ENCODE measurements at places on chromosomes 16 and 17. TPM values are rescaled to one million over a fixed set of nuclear protein-coding genes. Genes with fewer than 3 reads are reported as not detected.

GRCh38 chr16:22093996-22094395 is 1.7 kb downstream of the VWA3A start:
- no peak for DNase-seq

DNA sequence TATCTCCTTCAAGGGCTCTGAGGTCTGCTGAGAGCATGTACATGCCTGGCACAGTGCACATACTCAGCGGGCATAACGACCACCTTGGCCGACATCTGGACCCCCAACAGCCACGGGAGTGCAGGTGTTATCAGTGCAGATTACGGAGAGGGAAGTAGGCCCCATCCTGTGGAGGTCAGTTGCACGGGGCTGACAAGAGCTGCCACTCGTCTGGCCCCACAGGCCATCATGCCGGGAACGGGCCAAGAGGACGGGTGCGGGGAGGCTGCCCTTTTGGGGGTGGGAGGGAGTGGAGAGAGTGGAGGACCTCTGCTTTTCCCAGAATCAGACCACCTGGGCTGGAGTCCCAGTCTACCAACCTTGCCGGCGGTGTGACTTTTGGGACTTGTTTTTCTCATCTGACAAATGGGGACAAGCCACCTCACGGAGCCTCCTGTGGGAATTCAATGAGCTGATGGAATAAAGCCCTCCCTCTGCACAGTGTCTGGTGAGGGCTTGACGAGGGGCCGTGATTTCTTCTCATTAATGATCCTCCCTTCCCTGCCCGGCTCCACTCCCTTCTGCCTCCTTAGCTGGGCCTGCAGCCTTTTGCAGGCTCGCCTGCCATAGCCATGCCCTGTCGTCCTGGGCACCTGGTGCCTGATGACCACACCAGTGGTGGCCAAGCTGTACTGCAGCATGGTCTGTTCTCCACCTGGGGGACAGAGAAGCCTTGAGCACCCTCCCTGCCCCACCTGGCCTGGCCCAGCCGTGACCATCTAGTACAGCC is 4.6 kb downstream of the PRSS33 start:
- no peak for DNase-seq

DNA sequence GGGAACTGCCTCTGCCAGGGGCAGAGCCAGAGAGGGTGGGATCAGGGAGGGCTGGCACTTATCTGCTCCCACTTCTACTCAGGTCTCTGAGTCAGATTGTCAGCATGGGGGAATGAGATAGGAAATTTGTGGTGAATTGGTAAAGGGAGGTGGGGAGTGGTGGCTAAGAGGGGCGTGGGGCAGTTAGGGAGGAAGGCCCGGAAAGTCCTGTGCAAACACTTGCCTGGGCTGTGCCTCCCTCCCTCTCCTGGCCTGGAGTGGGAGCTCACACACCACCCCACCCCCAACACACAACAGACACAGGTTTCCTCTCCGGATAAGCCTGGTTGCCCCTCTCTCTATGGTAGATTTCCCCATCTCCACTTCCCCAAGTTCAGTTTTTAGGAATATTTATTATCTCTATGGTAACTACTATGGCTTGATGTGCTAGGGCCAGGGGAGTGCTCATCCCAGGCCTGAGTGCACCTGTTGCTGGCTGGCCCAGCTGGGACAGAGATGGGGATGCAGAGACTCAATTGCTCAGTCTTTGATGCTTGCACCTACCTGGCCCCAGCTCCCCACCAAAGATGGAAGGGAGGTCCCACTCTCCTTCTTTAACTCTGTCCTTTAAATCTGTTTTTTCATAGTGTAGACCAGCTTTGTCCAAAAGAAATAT is 2.7 kb downstream of the SPNS2 start:
- no peak for DNase-seq

DNA sequence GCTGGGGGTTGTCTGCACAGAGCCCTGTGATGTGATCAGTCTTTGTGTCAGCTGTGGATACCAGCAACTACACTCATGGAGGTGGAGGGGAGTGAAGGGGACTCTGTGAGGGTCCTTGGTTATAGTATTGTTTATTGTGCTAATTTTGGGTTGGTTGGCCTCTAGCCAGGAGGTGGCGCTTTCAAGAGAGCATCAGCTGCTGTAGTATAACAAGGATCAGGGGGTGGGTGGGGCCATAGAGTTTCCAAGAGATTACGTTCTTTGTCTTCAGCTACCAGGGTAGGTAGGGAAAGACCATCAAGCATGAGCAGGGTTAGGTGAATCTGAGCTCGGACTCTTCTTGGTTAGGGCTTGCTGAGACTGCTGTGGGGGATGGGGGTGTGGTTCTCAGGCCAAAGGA is 97.1 kb upstream of the HS3ST3A1 start:
- DNase-seq = no peak

- DNase-seq = no peak
Measured at GRCh38 chr17:65593092-65593854, 31.8 kb upstream of the AXIN2 start.

The GRAP gene
- 6.5 TPM for total RNA-seq

The TBC1D28 gene
- total RNA-seq = not detected

All from liver (tissue), 10 donors.